ENCODE measurements at places on chromosomes 12 and 14. TPM values are rescaled to one million over a fixed set of nuclear protein-coding genes. Genes with fewer than 3 reads are reported as not detected.

CHGA gene
- 0.13 TPM for polyA plus RNA-seq

ACSM4 gene
- 0.07 TPM for polyA plus RNA-seq

ACTN1 gene
- 52.5 TPM for polyA plus RNA-seq

WIF1 gene
- polyA plus RNA-seq: 3.9 TPM

C12orf50 gene
- 0.23 TPM for polyA plus RNA-seq

KRT85 gene
- polyA plus RNA-seq: not detected

CLEC1A gene
- polyA plus RNA-seq: 2.9 TPM

PTGDR gene
- 0.23 TPM for polyA plus RNA-seq

CCDC38 gene
- 0.14 TPM for polyA plus RNA-seq

All from muscle of leg (tissue), 16 donors.